Panc1 (cell line): ENCODE measurements at places on chromosomes 7 and 10.
A peak's percentile ranks its signal among the peaks of the same experiment; 100 is the strongest.

GRCh38 chr7:13822678-13823077, 166.8 kb downstream of the ETV1 start:
- DNase-seq = no peak

- no peak for DNase-seq
These were observed 76.8 kb upstream of the SEM1 start for GRCh38 chr7:96786261-96786997.

GRCh38 chr10:45452743-45453452, 78.9 kb downstream of the ALOX5 start:
- no peak for DNase-seq

- no peak for DNase-seq
These were observed 48.5 kb downstream of the PLCE1 start for GRCh38 chr10:94042001-94042833.

DNA sequence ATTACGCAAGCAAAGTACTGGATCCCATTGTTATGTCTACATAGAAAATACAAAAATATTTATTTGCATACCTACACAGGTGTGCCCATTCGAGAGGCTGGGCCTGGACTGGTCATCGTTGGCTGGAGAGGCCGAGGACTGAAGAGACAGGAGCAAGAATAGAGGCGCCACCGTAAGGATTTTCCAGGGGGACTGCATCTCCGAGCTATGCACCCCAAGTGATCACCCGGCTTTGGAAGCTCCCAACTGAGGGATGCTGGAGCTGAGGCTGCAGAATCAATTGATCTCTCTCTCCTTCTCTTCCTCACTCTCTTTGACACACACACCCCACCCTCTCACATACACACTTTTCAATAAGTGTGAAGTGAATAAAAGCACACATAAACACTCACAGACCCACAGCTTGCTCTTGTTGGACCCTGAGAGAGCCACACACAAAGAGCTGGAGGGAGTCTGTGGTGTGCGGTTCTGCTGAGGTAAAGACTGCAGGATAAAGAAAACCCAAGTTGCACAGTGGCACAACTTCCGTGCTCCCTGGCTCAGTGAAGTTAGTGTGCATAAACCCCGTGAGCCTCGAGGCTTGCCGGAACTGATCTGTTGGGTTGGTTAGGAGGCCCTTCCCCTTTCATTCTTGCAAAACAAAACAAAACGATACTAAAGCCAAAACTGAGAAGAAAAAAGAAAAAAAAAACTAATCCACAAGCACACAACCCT, at the start of gene AOAH:
AOAH (minus strand) TSS at position 544 of the 714 bp plus-strand sequence; CDS start at position 198, 346 bp downstream.
- DNase-seq = no peak

- no peak for DNase-seq
These were observed 580.0 kb downstream of the XPNPEP1 start for GRCh38 chr10:109343293-109343692.

DNA sequence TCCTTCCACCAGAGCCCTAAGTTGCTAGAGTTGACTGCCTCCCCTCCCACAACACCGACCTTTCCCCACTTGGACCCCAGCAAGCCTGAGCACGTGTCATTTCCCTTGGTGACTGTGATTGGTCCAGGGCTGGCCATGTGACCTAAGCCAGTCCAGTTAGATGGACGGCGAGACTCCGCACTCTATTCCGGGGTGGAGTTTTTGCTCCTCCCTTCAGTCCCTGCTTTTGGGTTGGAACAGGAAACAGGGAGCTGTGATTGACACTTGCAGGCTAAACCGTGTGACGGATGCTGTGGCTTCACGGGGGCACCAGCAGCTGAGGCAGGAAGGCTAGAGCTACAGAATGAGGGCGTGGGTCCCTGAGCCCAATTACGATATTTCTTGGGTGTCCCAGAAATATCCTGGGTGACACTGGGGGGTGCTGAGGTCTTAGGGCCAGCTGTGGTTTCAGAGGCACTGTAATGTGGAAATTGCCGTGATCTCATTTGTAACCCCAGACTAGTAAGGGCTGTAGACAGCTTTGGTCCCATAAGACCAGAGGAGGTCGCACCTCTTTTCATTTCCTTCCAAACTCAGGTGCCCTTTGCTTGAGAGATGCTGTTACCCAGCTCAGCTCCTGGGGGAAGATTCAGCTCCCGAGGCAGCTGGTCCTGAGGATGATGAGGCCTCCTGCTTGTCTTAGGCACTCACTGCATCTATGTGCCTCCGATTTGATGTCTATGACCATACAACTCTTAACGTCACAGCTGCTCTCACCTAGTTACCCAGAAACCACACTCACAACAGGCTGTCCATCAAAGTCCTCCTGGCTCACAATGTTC, 102.7 kb upstream of the NPTX2 start:
- DNase-seq = no peak

DNA sequence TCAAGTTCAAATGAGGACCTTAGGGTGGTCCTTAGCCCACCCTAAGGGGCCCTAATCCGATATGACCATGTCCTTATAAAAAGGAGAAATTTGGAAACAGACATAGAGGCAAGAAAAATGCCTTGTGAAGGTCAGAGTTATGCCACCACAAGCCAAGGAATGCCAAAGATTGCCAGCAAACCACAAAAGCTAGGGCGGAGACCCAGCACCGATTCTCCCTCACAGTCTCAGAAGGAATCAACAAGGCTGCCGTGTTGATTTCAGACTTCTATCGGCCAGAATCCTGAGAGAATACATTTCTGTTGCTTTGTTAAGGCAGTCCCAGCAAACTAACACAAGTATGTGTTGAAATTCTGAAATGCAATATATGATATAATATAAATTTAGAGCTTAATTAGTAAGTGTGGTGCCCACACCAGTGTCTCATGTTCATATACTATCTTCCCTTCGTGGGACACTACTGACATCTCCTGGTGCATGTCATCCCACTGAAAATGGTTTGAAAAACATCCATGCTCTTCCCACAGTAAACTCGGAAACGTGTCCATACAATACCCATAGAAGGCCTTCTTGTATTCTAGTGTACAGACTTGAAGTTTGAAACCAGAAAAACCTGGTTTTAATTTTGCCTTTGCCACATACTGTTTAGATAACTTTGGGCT, 349.0 kb downstream of the TNS3 start:
- no peak for DNase-seq

DNA sequence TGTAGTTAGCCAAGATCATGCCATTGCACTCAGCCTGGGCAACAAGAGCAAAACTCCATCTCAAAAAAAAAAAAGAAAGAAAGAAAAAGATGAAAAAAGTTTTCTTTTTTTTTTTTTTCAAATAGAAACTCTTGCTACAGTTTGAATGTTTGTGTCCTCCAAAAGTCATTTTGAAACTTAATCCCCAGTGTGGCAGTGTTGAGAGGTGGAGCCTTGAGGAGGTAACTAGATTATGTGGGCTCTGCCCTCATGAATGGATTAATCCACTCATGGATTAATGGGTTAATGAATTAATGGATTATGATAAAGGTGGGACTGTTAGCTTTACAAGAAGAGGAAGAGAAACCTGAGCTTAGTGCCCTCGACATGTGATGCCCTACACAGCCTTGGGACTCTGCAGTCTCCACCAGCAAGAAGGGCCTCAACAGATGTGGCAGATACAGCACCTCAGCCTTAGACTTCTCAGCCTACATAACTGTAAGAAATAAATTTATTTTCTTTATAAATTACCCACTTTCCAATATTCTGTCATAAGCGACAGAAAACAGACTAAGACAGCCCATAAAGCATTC, 25.1 kb downstream of the CPEB3 start:
- DNase-seq = no peak

DNA sequence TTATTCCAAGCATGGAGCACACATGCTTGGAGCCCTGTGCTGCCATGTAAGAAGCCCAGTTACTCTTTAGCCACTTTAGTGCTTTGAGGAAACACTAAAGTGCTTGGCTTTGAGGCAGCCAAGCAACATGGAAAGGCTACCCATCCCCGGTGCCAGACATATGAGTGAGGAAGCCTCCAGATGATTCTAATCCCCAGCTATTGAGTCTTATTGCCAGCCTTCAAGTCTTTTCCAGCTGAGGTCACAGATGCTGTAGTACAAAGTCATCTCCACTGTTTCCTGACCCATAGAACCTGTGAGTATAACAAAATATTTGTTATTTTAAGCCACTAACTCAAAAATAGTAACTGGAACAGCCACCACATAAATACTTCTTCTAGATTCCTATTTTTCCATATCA, 91.4 kb upstream of the CYP26C1 start:
- no peak for DNase-seq

DNA sequence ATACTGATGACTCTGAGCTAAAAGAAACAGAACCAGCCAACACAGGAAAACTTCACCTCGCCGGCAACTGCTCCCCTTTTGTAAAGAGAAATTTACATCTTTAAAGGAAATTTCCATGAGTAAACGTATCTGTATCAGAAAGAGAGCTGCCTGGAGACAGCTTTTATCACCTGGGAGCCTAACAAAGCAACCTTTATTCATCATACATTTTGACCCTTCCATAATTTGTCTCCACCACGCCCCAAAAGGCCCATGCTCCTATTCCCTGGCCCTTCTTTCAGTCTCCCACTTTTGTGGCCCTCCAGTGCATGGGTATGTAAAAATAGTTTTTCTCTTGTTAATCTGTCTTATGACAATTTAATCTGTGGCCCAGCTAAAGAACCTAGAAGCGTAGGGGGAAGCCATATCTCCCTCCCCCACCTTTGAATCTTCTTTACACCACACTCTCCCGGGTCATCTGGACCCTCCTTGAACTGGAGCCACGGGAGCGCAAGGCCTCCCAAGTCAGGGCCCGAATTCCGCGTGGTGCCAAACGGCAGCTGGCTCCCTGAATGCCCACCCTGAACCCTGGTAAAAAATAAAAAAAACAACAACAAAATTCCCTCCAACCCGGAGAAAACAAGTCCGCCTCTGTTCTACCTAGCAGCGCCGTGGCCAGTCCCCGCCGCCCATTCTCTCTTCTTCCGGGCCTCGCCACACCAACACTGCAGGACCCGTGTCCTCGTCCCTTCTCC, 15.4 kb upstream of the FKBP9 start:
- no peak for DNase-seq

GRCh38 chr7:24936121-24936824, 43.7 kb downstream of the OSBPL3 start:
- DNase-seq = no peak

DNA sequence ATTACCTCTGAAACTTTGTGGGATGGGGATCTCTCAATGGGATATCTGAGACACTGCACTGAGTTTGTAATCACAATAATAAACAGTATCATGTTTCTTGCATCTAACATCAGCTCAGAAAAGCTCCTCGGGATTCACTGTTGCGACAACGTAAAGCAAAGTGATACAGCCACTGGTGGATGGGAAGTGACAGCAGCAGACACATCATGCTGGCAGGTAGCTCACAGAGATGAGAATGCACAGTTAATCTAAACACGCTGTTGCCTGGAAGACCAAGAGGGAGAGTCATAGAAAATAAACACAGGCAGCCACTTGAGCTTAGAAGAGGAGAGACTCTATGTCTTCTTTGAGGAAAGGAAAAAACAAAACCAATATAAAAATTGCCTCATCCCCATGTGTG, 513.8 kb downstream of the MAGI2 start:
- no peak for DNase-seq

DNA sequence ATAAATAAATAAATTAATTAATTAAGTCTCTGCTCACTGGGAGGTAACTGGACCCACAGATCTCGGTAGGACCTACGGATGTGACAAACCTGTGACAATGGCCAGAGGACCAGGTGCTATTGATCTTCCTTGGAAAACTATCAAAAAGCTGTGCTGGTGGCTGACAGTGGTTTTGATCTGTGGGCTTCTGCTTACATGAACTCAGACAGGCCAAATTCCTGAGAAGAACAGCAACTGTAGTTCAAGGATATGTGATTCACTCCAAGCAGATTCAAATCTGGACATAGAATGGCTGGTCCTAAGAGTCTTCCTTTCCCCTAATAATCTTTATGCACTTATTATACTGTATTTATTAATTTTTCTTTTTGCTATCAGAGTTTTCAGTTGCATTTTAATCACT, 80.0 kb downstream of the ATXN7L1 start:
- no peak for DNase-seq

DNA sequence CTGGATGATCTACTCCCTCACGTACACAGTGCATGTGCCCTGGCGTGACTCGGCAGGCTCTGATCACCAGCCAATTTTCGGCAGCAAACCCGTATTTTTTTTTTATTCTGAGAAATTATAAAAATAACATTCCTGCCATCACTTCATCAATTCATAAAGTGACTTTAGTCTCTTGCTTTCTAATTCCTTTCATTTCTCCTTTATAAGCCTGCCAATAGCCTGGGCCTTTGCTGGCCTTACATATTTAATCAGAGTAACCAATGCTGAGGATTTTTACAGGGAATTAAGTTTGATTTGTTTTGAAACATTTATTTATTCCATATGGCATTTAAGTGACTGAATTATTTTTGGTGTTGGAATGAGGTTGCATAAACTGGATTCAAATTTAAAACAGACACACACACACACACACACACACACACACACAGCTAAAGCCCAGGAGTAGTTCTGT, 140.8 kb downstream of the ETV1 start:
- DNase-seq = no peak

GRCh38 chr7:104135760-104136558, 71.9 kb downstream of the ORC5 start:
- no peak for DNase-seq

DNA sequence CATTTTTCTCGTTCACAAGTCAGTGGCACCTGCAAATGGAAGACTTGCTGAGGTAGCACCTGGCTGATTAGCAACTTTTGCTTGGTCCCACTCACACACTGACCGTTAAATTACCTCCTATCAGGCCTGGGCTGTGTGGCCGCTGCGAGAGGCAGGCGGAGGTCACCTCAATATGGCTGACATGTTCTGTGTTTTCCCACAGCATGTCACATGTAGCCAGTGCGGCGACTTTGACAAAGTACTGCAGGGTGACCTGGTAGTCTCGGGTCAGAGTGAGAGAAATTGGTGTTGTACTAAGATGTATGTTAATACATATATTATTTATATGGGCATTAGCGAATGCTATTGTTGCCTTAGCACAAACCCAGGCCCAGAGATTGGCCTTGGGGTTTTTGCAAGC, 307.5 kb downstream of the LRMDA start:
- no peak for DNase-seq

GRCh38 chr7:139457153-139457946, 26.1 kb downstream of the KLRG2 start:
- no peak for DNase-seq

GRCh38 chr10:102113956-102114857, 6.0 kb downstream of the LDB1 start:
- no peak for DNase-seq

GRCh38 chr7:77674878-77675277, 21.4 kb upstream of the RSBN1L start:
- DNase-seq = no peak

DNA sequence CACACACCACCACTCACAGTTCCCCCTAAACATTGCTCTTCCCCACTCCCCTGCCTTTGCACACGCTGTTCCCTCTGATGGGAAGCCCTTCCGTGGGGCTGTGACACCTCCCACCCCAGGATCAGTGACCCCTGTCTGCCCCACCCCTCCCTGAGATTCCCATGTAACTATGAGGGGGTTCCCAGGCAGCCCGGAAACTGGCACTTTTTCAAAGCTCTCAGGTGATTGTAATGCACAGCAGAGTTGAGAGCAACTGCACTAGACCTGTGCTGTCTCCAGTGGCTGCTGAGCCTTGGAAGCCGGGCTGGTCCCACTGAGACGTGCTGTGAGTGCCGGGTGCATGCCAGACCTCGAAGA, 29.8 kb downstream of the GPRIN2 start:
- DNase-seq = no peak

GRCh38 chr7:1738511-1738910, 68.4 kb downstream of the ELFN1 start:
- DNase-seq = no peak

GRCh38 chr7:48426966-48427555, 255.8 kb downstream of the ABCA13 start:
- DNase-seq = peak; percentile 76

GRCh38 chr10:131569851-131570715, 258.6 kb upstream of the TCERG1L start:
- DNase-seq = no peak
